ENCODE measurements at places on chromosomes 1 and 21.
A peak's percentile ranks its signal among the peaks of the same experiment; 100 is the strongest.

- DNase-seq = no peak
Measured at GRCh38 chr1:30005972-30006619, 717.3 kb downstream of the MATN1 start.

DNA sequence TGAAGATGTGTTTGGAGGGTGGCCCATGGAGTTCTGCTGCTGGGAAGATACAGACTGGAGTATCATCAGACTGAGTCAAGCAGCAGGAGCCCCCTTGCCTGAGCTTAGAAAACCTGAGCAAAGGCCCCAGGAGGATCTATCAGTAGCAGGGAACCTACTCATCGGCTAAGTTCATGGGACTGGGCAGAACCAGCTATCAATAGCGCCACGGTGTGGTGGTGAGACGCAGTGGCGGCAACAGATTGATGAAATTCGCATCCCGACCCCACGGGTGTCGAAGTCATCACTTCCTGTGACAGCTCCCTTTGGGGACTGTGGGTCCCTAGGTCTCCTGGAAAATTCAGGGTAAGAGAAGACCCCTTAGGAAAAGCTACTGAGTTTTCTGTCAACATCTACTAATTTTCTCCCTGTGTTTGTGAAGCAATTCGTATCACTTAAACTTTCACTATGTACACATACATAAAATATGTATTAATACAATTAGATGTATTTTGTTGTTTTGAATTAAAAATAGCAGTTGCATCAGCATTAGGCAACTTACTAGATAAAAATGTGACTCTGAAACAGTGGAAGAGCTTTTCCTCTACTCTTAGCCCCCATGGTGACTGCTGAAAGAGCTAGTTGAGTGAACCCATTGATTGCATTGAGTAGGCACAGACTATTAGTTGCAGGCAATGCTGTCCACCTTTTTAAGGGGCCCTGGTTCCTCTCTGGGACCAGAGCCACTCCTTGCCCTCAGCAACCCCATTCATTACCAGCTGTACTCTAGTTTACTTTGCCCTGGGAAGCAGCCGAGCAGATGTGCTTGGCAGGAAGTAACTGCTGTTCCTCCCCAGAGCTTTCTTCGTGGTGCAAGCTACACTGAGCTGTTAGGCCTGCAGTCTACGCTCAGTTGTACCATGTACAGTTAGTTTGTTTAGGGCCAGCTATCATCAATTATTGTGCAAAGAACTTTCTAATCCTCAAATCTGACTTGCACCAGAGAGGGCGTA, 7.3 kb upstream of the CACNA1S start:
- peak; percentile 3 for DNase-seq

GRCh38 chr1:109942434-109942833, 31.8 kb downstream of the CSF1 start:
- DNase-seq = no peak

- DNase-seq = peak; percentile 70
Measured at GRCh38 chr1:77533660-77534305, 148.7 kb downstream of the ZZZ3 start.

- DNase-seq = no peak
Measured at GRCh38 chr1:89913353-89914095, 81.4 kb upstream of the ZNF326 start.

DNA sequence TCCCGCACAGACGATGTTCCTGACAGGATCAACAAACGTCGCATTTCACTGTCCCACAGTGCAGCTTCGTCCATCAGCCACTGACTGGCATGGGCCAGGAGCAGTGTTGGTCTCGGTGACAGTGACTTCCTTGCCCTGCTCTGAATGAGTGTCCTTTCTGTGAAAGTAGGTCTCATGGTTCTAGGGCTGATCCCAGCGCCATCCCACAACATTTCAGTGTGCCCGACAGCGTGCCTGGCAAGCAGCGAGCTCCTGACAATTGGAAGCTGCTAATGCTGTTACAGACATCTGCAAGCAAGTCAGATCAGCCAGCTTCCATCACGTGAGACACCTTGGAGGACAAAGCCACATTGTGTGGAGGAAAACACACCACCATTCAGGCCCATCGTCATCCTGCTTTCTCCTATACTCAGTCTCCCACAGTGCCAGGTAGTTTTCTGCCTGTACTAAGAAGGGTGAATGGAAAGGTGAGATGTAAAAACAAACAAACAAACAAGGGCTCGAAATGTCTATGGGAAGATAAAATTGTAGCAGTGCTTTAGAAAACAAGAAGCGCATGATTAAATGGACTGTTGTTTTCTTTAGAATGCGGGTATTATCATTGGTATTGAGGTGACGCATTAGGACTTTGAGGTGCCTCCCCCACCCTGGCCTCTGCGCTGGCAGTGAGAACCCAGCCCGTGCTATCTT, 21.9 kb downstream of the ERRFI1 start:
- peak; percentile 42 for DNase-seq
